ENCODE measurements at places on chromosomes 5 and 9.

DNA sequence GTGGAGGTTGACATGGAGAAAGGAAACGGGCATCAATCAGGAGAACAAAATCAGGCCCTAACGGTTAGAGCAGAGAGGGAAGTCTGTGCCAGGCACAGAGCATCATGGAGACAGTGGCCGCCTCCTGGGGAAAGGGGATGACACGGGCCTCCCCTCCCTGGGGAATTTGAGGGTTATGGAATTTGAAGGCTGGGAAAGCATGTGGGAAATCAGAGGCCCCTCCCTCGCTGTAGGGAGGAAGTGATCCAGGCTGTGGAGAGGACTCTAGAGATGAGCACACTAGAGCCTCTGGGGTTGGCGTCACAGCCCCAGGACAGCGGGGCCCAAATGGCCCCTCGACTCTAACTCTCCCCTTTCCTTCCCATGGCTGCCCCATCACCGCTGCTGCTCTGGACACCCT is 36.7 kb downstream of the PROP1 start:
- DNase-seq: no peak

DNA sequence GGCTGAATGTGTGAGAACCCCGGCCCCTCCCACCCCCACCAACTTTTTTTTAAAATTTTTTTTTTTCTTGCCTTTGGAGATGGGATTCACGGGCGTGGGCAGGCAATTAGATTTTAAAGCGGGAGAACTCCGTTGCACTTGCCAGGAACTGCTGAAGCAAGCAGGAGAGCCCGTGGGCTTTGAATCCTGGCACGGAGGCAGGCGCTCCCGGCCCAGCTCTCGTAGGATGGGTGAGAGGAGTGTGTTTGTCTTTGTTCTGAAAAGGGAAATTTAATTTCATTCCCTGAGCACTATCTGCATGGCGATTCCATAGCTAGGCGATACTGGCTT is 54.3 kb upstream of the BOD1 start:
- DNase-seq: no peak

DNA sequence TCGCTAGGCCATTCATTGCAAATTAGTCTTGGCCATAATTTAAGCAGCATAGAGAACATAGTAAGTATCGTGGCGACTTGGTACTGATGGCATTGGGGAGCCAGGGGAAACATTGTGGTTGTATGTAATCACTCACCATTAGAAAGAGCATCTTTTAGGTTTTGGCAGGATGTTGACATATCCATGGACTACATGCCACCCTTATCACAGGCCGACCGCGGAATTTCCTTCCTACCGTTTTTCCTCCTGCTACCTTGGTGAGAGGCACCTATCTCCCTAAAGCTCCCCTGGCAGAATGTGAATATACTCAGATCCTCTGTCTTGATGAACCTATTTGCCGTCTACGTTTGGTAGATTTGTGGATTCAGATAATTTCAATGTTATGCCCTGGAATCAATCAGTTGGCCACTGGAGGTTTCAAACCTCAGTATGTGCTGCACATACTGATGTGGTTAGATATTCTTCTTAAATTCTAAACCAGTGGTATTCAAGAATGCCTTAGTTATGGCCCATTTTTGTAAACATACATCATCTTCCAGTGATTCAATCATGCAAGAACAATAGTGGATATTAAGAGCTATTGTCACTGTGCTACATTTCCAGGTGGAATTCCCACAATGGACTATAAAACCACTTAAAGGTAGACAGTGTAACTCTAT is 271.0 kb upstream of the HAPLN1 start:
- no peak for DNase-seq

- no peak for DNase-seq
These were observed 446.4 kb upstream of the PTGER4 start for GRCh38 chr5:40233268-40233667.

- DNase-seq: no peak
These were observed 329.5 kb downstream of the BNC2 start for GRCh38 chr9:16540743-16541613.

DNA sequence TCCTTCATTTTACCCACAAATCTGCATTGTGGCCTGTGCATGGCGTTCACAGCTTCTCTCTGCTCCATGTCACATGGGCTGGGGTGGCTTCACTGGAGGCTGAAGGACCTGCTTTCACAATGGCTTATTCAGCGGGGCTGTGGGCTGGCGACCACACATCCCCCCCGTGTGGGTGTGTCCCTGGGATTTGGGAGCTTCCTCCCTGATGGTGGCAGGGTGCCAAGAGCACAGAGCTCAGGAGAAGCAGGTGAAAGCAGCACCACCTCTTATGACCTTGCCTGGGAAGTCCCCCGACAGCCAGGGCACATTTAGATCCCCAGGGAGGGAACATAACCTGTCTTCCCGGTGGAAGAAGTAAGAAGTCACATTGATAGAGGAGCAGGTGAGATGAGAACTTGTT is 5.0 kb upstream of the MED10 start:
- no peak for DNase-seq

DNA sequence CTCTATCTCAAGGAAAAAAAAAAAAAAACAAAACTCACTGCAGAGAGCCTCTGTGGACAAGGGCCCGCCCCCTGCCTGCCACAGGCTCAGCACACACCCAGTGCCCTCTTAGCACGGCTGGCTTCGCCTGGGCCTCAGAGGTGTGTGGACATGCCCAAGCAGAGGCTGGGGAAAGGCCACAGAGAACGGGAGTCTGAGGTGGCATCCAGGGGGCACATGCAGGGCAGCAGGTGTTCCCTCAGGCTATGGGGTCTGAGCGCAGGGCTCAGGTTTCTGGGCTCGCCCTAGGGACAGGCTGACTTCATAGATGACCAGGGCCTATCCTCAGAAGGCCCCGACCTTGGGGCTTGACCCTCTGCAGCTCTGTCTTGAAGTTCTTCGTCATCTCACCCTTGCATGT is 138.7 kb downstream of the ZNF354C start:
- DNase-seq: no peak

GRCh38 chr5:69083412-69083811 is 10.4 kb upstream of the SLC30A5 start:
- DNase-seq: no peak

GRCh38 chr5:61675015-61675692 is 343.1 kb downstream of the ZSWIM6 start:
- DNase-seq: no peak

DNA sequence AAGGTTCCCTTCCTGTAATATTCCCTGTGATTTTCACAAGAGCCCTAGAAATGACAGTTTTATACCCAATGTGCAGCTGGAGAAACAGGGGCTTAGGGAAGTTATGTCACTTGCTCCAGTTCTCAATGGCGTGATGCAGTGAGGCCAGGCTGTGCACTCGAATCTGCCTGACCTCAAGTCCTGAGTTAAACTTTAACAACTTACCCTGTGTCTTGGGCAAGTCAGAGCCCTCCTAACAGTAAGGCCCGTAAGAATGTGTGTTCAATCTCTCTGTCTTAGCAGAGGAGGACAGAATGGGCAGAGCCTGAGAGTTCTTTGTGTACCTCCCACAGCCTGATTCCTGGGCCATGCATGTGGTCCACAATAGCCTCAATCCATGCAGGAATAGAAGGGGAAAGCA is 181.1 kb downstream of the TRIM32 start:
- no peak for DNase-seq

DNA sequence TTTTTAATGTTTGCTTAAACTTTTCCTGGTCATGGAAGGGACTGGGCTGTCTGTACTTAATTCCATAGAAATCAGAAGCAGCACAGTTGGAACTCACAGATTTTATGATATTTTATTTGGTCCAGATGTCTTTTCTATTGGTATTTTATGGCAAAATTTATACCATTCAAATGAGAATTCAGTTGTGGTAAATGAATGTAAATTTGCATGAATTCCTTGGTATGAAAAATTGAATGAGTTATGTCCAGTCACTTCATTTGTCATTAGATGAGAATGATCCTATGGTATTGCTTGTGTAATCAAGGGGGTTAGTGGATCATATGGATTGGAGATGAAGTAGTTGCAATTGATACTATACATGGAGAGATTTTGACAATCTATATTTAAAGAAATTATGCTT is 188.0 kb downstream of the KDM4C start:
- no peak for DNase-seq

DNA sequence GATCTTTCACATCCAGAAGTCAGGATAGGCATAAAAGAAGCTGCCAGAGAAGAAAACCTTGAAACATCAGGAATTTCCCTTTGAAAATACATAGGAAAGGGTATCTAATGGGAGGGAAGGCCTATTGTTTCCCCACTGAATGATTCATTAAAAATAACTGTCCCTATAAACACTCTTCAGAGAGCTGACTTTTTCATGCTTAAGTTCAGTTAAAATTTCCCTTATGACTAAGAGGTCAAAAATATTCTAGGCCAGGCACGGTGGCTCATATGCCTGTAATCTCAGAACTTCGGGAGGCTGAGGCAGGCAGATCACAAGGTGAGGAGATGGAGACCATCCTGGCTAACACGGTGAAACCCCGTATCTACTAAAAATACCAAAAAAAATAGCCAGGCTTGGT is 499.5 kb downstream of the ENC1 start:
- no peak for DNase-seq

DNA sequence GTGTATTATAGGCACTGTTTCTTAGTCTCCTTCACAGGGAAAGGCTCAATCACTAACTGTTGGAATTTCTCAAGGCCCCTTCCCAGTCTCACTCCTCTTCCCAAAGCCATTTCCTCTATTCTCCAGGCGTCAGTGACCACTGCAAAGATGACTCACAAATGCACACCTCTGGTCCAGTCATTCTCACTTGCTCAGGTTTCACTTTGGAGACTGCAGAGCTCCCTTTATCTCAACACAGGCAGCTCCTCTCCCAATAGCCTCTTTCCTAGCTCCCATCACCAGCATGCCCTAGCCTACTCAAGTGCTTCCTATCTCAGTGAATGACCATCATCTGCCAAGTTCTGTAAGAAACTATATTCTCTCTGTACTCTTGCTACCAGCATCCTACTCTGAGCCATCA is 323.6 kb downstream of the NTRK2 start:
- DNase-seq: no peak

DNA sequence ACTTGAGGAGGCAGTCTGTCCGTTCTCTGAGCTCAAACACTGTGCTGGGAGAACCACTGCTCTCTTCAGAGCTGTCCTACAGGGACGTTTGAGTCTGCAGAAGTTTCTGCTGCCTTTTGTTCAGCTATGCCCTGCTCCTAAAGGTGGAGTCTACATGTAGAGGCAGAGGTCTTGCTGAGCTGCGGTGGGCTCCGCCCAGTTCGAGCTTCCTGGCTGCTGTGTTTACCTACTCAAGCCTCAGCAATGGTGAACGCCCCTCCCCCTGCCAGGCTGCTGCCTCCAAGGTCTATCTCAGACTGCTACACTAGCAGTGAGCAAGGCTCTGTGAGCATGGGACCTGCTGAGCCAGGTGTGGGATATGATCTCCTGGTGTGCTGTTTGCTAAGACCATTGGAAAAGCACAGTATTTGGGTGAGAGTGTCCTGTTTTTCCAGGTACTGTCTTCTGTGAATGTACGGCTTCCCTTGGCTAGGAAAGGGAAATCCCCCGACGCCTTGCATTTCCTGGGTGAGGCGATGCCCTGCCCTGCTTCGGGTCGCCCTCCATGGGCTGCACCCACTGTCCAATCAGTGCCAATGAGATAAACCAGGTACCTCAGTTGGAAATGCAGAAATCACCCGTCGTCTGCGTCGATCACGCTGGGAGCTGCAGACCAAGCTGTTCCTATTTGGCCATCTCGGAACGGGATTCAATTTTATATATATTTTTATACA is 58.5 kb downstream of the CNTRL start:
- DNase-seq: peak; percentile 35

- DNase-seq: no peak
These were observed 21.9 kb upstream of the SPINK14 start for GRCh38 chr5:148146487-148146886.

GRCh38 chr5:77262697-77263096 is 52.2 kb downstream of the PDE8B start:
- no peak for DNase-seq

DNA sequence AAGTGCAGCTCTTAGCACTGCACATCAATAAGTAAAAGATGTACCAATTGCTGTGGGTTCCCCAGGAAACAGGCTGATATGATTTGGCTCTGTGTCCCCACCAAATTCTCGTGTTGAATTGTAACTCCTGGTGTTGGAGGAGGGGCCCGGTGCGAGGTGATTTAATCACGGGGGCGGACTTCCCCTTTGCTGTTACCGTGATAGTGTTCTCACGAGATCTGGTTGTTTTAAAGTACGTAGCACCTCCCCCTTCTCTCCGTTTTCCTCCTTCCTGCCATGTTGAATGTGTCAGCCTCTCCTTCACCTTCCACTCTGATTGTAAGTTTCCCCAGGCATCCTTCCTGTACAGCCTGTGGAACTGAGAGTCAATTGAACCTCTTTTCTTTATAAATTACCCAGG is 93.2 kb upstream of the ACTBL2 start:
- no peak for DNase-seq

DNA sequence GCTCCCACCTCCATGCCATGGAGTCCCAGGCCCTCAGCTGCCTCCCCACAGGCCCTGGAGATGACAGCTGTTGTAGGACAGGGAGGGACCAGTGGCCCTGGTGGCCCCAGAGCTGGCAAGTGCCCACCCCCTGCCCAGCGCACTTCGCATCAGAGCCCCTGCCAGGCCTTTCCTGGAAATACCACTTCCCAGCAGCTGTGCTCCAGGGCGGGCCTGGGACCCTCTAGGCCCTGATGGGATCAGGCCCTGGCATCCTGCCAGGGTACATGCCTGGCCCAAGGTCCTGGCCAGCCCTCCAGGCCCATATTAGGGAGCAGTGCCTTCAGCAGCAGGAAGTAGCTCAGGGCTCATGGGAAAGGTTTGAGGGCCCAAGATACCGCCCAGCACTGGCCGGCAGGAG is 2.5 kb downstream of the KCNT1 start:
- no peak for DNase-seq

DNA sequence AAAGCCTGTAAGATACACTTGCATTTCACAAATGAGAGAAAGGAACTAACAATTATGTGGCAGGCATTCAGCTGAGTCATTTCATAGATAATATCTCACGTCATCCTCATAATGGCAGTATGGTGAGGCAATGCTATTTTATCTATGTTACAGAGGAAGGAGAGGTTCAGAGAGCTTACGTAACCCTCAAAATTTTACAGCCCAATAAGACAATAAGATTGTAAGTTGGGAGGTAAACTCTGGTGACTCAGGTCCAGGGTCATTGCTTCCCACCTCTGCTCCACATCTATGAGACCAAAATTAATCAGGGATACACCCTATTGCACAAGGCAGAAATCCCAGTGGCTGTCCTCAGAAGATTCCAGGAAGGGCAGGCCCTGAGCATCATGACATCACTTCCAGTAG is 309.7 kb downstream of the NSG2 start:
- no peak for DNase-seq

DNA sequence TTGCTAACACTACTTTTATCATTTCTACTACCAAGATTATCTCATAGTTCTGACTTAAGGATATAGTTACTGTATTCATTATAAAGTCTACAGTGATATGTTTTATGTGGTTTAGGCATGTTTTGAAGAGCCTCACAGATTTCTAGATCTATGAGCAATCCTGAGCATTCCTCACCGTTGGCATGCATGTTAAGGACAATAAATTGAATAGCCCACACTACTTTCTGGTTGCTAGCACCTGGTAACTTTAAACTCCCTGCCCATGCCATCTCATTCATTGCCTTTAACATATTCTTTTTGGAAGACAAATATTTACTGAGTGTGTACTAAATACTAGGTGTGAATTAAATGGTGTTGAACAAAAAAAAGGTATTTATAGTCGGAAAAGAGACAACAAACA is 868.1 kb upstream of the CDH9 start:
- no peak for DNase-seq

All from stimulated activated CD4-positive, alpha-beta T cell treated with anti-CD3 and anti-CD28 coated beads, TNF-alpha, amount 100 ng/mL, for 4 hours (primary cell).